Stimulated activated CD4-positive, alpha-beta T cell treated with anti-CD3 and anti-CD28 coated beads, Interleukin-12 subunit alpha, Interleukin-12 subunit beta, amount 100 ng/mL, for 24 hours (primary cell): ENCODE measurements at places on chromosomes 1 and 21.

DNA sequence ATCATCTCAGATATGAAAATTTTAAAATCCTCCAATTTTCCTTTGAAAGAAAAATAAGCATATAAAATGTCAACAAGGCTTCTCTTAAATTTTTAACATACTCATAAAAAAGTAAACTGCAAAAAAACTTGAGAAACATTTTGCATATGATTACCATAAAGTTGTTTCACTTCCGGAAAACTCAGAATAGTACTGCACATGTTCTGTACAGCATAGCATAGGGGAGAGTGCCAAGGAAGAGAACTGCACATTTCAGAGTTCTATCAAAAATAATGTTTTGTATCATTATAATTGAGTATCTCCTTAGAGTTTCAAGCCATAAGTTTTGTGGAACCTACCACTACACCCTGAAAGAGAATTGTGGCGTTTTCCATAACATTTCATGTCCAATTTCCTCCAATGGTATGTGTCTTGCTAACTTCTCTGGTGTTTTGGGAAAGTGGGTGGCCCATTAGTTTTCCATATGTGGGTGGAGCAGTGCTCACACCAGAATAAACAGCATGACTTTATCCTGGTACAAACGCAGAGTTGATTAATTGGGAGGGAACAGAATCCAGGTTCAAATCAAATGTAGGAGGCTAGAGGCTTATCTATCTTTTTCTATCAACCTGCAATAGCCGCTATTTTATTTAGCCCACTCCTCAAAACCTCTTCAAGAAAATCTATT is 430.9 kb downstream of the LMO4 start:
- DNase-seq: no peak

DNA sequence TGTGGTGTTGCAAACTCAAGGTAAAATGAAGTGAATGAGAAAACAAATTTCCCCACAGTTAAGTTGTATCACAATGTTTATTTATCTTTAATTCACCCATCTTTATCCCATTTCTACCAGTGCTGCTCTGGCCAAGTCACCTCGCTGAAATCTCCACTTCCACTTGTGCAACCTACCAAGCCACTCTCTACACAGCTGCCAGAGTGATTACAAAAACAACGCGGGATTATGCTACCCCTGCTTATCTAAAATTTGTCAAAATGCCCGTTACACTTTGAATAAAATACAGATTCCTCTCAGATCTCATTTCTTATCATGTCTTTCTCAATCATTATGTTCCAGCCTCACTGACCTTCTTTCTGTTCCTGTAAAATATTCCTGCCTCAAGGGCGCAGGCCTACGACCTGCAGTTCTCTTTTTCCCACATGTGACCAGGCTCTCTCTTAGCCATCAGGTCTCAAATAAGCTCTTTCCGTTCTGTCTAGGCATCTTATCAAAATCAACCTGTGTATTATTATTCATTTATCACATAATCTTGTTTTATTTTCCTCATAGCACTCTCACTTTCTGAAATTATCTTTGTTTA is 95.6 kb downstream of the NTMT2 start:
- DNase-seq: no peak

DNA sequence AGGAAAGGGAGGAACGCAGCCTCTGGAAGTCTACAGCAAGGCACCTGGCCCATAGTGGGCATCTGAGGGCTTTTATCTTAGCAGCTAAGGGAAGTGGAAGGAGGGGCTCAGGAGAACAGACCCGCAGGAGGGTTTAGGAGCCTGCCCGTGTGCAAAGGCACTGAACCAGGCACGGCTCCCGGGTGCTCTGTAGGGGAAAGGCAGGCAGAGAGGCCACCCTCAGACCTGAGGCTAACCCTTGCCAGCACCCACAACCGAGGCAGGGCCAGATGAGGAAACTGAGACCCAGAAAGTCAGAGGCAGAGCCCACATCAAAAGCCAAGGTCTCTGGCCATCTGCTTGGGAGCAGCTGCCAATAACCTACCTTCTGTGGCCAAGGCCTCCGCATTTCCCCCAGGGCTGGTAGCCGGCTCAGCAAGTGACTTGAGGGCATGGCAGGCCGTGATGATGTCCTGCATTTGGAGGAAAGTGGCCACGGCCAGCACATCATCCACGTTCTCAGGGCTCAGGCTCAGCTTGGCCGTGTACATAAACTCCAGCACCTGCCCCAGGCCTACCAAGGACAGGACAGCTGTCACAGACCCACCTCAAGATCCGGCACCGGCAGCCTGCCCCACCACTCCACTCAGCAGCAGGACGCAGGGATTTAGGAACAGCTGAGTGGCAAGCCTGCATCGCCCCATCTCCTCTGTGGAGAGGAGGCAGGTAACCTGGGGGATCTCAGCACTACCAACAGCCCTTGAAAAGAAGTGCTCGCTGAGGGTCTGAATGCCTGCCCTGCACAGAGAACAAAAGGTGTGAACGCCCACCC is 29.1 kb downstream of the ZBTB17 start:
- DNase-seq: no peak

DNA sequence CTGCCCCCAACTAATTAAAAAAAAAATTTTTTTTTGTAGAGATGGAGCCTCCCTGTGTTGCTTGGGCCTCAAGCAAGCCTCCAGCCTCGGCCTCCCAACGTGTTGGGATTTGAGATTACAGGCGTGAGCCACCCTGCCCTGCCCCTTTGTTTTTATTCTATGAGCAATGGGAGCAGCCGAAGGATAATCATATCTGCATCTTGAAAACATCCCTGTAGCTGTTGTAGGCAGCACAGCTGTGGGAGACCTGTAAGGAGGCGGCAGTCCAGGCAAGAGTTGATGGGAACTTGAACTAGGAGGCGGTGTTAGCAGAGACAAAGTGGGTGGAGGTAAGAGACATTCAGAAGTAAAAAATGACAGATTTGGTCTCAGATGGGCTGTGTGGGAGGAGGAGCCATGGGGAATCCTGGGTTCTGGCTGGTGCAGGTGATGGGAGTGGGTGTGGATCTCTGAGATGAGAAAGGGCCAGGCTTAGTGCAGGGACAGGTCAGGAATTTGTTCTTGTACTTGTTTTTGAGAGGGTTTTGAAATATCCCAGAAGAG is 31.3 kb downstream of the STUM start:
- DNase-seq: no peak

DNA sequence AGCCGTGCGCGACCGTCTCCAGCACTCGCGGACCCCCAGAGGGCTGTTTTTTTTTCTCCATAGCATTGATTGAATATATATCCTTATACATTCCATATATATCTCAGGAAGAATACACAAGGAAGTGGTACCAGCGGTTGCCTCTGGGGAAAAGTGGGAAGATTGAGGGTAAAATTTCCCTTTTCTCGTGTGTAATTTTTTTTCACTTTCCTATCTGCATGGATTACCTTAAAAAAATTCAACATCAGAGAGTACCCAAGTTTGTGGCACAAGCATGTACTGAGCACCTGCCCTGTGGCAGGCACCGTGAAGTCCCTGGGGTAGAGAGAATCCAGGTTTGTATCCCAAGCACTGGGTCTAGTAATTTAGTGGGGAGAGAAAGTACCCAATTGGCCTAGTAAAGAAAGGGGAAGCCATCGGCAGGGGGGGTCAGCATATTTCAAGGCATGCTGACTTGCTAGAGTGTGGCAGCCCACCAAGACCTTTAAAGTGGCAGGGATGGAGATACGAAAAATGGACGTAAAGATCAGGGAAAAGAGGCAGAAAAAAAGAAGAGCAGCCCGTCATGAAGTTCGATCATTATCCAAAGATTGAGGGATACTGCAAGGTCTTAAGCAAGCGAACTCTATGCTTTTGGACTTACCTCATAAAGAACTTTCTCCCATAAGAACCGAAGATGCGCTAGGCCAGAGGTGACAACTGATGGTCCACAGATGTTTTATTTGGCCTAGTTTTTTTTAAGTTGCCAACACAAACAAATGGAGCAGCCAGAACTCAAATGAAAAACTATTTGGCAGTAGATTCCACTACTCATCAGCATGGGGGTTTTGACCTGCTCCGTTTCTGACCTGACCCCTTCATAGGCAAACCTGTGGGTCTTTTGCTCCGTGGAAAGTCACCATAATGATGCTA is 1.5 kb upstream of the HMGN1 start:
- DNase-seq: no peak

DNA sequence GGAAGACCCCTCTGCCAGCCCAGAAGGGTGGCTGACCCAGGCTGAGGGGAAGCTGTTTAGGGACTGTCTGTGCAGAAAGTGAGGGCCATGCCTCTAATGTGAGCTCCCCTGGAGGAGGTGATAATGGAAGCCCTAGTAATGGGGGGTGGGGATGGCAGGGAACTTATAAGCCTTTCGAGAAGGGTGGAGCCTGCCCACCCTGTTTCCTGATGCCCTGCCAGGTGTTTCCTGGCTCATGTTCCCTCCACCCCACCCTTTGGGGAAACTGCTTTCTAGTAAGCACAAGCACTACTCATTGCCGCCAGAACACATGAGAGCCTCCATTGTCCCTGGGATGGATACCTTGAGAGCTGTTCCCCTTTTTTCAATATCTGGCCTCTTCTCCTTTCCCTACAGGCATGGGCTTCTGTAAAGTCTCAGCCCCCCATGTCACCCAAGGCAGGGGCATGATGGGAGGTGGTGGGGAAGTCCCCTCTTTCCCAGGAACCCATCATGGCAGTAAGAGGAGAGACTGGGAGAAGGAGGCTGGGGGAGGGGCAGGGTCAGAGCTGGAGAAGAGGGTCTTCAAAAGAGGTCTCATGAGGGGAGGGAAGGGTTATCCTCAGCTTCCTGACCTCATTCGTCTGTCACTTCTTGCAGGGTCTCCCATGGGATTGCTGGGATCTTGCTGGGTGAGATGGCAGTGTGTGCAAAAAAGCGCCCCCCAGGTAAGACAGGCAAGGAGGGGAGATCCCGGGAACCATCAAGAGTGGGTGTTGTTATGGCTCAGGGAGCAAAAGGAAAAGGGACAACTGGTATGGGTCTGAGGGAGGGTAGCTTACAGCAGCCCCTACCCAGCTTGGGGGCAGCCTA is 2.4 kb downstream of the ATP8B2 start:
- DNase-seq: no peak

GRCh38 chr1:206734499-206735142 is 36.0 kb upstream of the IL19 start:
- DNase-seq: peak; percentile 80

- DNase-seq: no peak
Measured at GRCh38 chr21:37873655-37874054, 42.6 kb downstream of the KCNJ6 start.

- DNase-seq: no peak
Measured at GRCh38 chr1:84830136-84830535, 62.9 kb downstream of the LPAR3 start.

DNA sequence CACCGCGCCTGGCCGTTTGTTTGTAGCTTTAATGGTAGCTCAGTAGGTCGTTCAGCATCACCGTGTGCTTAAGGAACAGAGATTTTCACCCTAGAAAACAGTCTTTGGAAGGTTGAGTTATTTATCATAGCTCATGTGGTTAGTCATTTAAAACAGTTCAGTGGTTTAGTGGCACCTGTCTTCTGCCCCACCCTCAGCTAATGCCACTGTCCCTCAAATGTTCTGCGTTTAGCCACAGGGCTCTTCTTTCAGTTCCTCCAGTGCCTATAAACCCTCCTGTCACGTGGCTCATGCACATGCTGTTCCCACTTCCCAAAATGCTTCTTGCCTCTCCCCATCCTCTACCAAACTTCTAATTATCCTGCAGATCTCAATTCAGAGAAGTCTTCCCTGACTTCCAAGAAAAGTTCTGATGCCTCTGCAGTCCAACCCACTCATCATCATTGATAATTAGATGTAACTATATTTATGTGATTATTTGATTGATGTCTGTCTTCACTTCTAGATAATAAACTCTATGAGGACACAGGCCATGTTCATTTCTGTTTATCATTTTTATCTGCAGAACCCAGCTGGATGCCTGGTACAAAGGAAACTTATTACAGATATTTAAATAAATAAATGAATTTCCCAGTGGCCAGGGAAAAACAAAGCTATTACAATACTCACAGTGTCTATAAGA is 14.4 kb upstream of the DIPK1A start:
- DNase-seq: no peak

DNA sequence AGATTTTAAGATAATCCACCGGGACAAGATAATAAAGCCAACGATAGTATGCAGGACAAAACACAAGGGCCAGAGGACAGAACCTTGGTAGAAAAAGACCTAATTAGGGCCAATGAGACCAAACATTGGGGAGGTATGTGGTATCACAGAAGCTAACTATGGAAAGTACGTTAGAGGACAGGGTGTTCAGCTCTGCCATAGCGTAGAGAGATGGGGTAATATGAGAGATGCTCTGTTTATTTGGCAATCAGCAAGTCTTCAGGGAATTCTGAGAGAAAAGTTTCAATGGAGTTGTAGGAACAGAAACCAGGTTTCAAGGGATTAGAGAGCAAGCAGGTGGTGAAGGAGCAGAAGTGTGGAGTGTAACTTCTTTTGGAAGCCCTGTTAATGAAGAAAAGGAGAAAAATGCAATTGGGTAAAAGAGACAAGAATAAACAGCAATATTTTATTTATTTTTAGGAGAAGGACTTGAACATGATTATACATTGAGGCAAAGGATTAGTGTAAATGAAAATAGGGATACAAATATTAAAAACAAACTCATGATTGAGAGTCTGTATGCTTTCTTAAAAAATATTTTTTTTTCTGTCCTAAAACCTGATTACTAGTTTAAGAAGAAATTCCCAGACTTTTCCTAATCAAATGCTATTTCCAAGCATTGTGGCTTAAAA is 24.0 kb downstream of the EEIG2 start:
- no peak for DNase-seq

DNA sequence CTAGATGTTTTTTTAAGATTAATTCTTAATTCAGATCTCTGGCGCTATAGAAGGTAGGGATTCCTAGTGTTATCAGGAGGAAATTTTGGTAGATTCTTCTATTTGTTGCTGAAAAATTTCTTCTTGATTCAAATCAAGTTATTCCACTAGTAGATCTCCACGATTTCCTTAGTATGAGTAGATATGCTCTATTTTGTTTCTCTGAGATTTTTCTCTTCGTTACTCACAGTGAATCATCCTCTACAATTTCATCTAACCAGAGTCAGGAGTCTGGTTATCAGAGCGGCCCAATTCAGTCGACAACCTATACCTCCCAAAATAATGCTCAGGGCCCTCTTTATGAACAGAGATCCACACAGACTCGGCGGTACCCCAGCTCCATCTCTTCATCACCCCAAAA is 18.8 kb upstream of the HAX1 start:
- DNase-seq: no peak

GRCh38 chr21:26617176-26617575 is 44.1 kb upstream of the CYYR1 start:
- no peak for DNase-seq
